ENCODE measurements at places on chromosomes 16 and 17.
A peak's percentile ranks its signal among the peaks of the same experiment; 100 is the strongest.

DNA sequence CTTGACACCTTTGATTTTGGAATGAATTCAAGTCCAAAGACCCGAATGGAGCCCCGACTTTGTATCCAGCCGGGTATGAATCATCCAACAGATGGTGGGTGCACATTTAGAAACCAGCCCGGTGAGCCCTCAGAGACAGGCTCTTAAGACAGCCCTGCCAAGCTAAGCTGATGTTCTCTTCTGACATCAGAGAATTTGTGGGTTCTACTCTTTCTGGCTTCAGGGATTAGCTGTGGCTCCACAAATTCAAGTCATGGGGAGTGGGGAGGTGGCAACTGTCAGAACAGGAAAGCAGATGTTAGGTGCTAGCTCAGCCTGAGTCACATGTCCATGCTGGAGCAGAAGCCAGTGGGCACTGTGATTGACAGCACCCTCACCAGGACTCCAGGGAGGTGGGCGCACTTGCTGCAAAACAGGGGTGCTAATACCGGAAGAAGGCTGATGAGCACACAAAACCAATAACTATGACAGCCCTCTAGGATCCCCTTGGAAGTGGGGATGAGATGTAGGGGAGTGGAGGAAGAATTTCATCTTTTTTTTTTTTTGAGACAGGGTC lies 31.4 kb upstream of the XYLT2 start:
- no peak for DNase-seq

DNA sequence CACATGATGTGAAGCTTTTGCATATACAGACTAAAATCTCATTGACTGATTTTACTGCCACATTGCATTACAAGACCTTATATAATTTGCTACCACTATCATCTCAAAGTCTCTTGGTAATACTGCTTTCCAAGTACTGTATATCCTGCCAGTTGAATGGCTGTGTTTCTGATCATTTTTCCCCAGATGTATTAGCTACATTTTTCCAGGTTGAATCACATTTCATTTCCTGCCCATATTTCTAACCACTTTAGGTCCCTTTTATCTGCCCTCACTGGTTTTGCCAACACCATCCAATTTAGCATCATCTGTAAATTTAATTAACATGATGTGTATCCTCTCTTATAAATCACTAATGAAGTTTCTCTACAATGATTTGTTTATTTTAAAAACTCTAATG lies 365.7 kb upstream of the PMFBP1 start:
- no peak for DNase-seq

GRCh38 chr16:76193906-76194615 lies 83.1 kb upstream of the CNTNAP4 start:
- no peak for DNase-seq

- no peak for DNase-seq
Observed at GRCh38 chr17:14559264-14560119, 258.6 kb downstream of the HS3ST3B1 start.

- DNase-seq = no peak
Observed at GRCh38 chr17:11105141-11105540, 135.9 kb upstream of the SHISA6 start.

DNA sequence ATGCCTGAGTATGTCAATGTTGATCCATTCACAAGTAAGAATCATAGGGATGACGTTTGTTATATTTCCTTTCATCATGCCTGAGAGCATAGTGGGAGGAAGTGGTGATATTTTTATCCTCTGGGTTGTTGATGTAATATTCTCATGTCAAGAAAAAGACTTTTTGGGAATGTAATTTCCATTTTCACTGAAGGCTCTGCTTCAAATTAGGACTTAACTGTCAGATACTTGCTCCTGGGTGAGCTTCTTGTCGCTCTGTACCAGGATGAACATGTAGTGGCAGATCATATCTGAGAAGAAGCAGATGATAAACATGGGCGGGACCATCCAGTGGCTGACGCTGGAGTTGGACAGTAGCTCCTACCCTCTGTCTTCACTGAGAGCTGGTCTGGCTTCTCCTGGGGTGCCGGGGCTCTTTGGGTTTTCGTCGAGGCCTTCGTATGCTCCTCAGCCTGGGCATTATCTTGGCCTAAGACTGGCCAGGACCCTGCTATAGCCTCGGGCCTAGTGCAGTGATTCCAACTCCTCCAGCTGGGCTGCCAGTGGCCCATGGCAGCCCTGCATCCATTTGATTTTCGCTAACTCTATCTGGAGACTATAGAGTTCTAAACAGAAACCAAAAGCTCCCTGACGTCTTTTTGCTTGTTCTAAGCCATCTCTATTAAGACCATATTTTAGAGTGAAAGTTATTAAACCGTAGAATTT lies 19.7 kb downstream of the CYB5B start:
- DNase-seq = peak; percentile 56

All from lower leg skin (tissue), 4 donors.